ENCODE measurements at places on chromosomes 4 and X.

- DNase-seq = no peak
These were observed 10.3 kb downstream of the WDR44 start for GRCh38 chrX:118356154-118356701.

DNA sequence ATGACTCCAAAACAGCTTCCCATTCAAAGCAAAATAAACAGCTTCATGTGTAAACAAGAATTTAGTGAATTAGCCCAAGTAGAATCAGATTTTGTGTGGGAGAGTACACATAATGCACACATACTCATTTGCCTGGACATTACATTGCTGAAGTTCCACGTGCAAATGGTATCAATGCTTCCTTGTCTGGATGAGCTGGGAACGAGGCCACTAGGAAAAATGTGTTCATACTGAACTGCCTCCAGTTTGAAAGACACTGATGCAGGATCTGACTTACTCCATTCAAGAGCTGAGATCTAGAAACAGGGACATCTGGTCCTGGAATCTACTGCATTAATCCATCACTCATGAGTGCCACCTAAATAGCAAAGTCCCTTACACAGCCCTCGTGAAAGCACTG lies 228.0 kb downstream of the APBB2 start:
- no peak for DNase-seq

GRCh38 chr4:74499986-74500781 lies 55.2 kb downstream of the AREG start:
- no peak for DNase-seq

DNA sequence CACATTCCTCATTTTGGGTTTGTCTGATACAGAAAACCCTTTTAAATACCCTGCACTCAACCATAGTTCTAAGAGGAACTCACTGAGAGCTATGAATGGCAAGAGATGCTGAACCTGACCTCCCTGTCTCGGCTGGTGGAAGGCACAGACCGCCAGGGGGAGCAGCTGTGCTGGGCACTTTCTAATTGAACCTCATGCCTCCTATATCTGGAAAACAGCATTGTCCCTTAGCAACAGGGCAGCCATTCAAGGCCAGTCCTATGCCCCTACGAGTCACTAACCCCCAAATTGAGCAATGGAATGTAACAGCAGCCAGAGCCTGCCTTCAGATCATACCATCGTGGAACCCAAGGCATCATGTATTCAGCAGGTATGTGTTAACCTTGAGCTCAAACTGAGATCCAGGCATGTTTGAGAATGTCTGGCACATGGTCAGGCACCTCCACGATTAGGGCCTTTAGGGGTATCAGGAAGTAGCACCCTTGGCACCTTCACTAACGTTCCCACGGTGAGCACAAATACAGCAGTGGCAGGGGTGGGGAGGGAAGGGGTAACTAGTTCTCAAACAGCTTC lies 5.1 kb downstream of the USP27X start:
- DNase-seq = peak; percentile 59

GRCh38 chr4:7462509-7462971 lies 27.8 kb upstream of the PSAPL1 start:
- no peak for DNase-seq

DNA sequence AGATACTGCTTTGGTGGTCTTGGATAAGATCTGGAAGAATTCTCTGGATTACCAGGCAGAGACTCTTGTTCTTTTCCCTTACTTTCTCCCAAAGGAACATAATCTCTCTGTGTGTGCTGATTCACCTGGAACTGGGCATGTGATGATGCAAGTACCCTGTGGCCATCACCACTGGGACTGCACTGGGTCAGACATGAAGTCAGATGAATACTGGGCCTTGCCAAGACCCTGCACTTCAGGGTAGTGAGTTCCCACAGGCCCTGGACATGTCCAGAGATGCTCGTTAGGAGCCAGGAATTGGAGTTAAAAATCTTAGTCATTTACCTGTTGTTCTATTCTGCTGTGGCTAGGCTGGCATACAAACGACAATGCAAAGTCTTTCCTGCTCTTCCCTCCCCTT lies 290.1 kb upstream of the BMP3 start:
- DNase-seq = no peak

GRCh38 chrX:134006484-134007161 lies 21.2 kb upstream of the GPC3 start:
- DNase-seq = no peak

- peak; percentile 19 for DNase-seq
These were observed 15.2 kb downstream of the RUFY3 start for GRCh38 chr4:70737006-70737405.

DNA sequence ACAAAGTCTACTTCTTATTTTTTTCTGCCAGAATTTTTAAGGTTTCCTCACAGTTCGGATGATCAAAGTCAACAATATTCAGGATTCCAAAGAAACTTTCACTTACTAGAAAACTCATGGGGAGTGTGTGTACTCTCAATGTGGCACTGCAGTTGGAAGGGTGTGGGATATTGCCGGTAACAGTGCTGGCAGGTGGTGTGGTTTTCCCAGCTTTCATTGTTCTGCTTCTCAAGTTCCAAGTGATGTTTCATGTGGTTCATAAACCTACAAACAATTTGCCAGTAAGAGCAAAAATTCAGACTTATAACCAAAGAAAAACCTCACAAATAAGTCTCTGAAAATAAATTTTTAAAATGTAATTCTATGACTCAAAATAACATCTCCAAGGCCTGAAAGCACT lies 39.8 kb downstream of the ZNF280C start:
- DNase-seq = no peak

DNA sequence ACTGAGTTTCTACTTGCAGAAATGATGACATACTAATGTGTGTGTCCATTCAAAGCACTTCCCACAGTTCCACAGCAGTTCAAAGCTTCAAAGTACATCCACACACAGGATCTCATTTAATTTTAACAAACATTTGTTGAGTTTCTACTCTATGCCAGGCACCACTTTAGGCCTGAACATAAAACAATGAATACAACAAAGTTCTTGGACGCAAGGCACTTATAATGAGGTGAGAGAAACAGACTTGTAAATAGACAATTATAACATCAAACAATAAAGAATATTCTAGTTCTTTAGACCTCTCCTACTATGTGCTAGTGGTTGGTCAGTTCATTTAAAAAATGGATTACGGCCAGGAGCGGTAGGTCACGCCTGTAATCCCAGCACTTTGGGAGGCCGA lies 82.0 kb upstream of the SPANXB1 start:
- no peak for DNase-seq

DNA sequence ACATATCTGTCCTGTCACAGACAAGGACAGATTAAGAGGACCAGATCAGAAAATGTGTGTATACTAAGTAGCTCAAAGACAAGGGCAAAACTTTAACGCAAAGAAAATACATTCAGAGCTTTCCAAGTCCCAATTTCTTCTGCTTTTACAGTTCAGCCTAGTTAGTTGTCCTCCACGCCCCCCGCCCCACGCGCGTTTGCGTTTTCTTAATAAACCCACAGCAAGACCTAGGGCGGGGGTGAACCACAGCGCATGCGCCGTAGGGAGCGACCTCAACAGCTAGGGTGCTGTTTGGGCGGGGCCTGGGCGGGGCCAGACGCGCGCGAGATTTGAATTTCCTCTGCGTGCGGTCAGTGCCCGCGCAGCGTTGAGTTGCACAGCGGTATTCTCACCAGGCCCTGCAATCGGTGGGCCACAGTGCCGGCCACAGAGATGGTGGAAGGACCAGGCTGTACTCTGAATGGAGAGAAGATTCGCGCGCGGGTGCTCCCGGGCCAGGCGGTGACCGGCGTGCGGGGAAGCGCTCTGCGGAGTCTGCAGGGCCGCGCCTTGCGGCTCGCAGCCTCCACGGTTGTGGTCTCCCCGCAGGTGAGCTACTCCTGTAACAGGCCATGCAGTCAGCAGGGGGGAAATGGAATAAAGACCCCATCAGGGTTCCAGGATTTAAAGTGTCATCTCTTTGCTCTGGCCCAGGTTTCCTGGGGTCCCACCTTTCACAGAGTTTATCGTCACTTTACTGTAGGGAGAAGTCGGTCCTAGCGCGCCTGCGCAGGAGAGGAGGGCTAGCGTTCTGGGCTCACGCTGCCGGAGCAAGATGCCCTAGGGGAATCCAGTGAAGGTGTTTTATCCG lies at the start of gene NEIL3:
TSS of gene NEIL3 (plus strand) at position 353 of the 850 bp plus-strand sequence. CDS start at position 433, 80 bp downstream.
- DNase-seq = peak; percentile 96

GRCh38 chrX:65451663-65452062 lies 82.9 kb downstream of the LAS1L start:
- DNase-seq = peak; percentile 13

DNA sequence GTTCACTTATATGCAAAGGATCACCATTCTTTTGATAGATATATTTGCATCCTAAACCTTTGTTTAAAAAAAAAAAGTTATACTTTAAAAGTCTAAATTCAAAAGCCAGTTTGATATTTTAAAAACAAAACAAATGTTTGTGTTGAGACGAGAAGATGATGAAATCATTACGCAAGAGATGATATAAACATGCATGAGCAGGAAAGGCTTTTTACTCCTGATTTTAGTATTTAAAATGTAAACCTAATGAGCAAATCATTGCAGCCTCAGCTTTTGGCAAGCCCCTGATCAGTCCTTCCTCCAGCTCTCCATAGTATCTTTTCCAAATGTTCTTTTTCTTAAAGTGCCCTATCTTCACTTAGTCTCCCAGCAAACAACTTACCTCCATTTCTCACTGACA lies 115.6 kb downstream of the ARAP2 start:
- DNase-seq = no peak

DNA sequence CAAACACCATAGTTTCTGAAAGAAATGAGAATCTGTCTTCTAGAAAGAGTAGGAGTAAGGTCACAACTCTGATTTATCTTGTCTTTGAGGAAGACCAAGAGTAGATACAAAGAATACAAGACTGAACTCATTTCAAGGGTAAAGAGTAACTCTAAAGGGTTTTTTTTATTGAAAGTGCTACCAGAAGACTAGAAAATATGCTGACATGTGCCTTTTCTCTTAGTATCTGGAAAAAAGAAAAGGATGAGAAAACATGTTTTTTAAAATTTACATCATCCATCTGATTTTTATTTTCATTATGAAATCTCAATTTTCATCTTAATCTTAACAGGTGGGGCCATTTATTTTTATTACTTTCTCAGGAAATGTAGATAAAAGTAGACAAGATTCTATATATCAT lies 43.0 kb downstream of the UNC5C start:
- no peak for DNase-seq

DNA sequence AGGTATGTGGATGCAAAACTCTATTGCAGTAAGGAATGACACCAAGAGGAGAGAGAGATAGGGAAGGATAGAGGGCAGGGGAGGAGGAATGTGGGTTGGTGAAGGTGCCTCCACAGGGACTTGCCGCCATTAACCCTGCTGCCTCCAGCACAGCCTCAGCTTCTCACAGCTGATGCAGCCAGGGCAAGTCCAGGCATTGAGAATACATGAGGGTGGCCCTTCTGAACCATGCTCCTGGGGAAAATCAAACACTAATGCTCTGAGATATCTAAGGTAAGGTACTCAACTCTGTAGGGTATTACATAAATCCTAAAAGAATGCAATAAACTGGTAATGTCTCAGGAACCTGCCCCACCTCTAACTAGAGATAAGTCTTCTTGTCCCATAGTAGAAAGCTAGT lies 28.7 kb downstream of the UGT2B7 start:
- DNase-seq = no peak

DNA sequence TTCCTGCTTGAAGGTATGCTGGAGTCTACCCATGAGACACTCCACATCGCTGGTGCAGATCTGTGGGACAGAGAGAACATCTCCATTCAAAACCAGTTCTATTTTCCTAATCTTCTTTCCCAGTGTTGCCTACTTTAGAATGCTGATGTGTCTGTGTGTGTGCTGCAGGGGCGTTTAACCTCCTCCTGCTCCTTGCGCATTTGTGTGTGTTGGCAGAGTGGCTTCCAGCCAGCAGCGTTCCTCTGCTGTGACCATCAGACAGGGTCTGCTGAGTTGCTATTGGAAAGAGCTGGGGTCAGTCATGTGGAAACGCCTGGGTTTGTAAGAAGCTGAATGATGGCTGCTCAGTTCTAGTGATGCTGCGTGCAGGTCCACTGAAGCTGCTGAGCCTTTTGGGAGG lies 223.6 kb downstream of the RBMX2 start:
- no peak for DNase-seq

- DNase-seq = no peak
These were observed 40.4 kb downstream of the GAK start for GRCh38 chr4:891747-892146.

DNA sequence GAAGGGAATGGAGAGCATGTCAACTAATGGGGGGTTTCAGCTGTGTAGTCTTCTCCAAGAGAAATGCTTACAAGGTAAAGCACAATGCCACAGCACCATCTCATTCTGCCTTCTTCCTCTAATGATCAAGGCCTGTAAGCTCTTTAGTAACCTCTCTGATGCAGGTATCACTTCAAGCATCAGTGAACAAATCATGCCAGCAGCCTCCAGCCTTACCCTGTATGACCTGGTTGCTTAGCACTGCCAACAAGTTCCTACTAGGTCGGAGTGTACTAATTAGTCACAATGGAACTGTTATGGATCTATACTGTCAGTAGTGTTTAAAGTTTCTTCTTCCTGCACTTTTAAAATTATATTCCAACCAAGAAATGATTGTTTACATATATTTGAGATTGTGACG lies 197.7 kb downstream of the GRID2 start:
- no peak for DNase-seq

DNA sequence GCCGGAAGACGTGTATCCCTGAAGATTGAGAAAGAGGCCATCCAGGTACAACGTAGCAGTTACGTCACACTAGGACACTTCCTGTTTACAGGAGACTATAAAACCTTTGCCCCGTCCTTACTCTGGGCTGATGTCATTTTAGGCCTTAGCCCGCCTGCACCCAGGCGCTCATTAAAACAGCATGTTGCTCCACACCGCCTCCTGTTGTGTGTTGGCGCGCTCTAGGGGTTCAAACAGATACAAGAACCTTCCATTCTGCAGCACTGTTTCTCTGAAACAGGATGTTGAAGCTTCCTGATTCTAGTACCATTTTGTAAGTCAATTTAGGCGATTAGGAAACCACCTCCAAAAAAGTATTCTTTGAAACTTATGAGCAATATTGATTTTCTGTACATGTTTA lies 722.1 kb downstream of the PCDH7 start:
- no peak for DNase-seq

DNA sequence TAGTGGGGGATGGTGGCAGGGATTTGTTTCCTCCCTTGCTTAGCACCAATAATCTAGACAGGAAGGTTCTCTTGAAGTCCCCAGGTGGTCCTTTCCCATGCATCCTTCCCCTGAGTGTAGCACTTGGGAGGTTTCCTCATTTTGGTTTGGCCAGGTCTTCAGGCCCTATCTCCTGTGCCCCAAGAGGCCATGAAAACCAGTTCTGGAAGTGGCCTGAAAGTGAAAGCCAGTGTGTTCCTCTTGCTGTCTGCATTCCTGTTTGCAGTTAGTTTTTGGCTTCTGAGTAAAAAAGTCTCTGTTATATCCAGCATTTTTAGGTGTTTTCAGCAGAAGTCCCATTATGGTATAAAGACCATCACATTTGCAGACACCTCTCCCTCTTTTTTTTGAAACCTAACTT lies 59.5 kb downstream of the MTM1 start:
- DNase-seq = no peak

- DNase-seq = no peak
These were observed 9.5 kb upstream of the SMS start for GRCh38 chrX:21930986-21931385.

GRCh38 chr4:135372131-135372530 lies 1170.5 kb upstream of the PABPC4L start:
- no peak for DNase-seq
